ENCODE measurements at places on chromosomes 5 and 9.

- no peak for DNase-seq
These were observed 34.2 kb upstream of the CDC42SE2 start for GRCh38 chr5:131229623-131230022.

DNA sequence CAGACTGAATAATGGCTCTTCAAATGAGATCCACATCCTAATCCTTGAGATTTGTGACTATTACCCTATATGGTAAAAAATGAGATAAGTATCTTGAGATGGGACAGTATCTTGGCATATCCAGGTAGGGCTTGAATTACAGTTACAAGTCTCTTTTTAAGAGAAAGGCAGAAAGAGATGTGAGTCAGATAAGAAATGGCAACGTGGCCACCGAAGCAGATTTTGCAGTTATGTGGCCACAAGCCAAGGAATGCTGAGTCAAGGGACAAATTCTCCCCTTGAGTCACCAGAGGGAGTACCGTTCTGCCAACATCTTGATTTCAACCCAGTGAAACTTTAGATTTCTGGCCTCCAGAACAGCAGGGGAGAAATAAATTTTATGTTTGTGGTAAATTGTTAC is 1983.0 kb upstream of the C9orf72 start:
- DNase-seq = no peak

- DNase-seq = no peak
These were observed 143.8 kb downstream of the ADAMTSL1 start for GRCh38 chr9:18617759-18618158.

GRCh38 chr9:35827486-35827885 is 1.0 kb downstream of the FAM221B start:
- no peak for DNase-seq

GRCh38 chr5:16477541-16477940 is 11.9 kb upstream of the ZNF622 start:
- DNase-seq = no peak

DNA sequence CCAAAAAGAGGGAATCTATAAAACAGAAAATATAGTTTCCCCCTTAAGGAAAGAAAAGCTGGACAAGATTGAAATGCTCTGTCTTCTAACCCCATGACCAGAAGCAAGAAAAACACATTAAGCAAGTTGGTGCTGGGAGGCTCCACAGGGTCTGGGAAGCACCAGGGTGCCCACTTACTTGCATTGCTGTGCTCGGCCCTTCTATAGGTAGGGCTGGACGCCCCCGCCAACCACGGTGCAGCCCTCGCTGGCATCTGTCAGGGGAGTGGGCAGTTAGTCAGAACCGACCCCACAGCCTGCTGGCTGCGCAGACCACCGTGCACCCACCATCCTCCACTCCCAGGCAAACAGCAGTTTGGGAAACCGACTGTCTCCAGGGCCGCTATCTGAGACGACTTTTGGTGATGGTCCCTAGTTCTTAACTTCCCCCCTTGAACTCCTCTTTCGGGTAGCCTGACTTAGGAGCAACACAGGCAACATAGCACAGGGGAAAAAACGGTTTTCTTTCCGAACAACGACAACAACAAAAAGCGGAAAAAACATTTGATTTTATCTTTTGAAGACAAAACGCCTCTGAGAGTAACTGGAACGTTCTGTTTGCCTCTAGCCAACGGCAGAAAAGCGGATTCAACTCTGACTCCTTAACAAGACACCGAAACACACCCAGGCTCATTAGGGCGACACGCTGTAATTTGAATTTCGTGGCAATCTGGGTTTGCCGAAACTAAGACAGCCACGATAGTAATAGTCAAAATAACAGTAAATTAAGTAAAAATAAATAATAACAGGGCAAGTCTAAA is 3.9 kb downstream of the IRX2 start:
- no peak for DNase-seq

GRCh38 chr5:4883360-4883759 is 256.8 kb upstream of the ADAMTS16 start:
- no peak for DNase-seq
